ENCODE measurements at places on chromosomes 12 and 14.
A peak's percentile ranks its signal among the peaks of the same experiment; 100 is the strongest.

DNA sequence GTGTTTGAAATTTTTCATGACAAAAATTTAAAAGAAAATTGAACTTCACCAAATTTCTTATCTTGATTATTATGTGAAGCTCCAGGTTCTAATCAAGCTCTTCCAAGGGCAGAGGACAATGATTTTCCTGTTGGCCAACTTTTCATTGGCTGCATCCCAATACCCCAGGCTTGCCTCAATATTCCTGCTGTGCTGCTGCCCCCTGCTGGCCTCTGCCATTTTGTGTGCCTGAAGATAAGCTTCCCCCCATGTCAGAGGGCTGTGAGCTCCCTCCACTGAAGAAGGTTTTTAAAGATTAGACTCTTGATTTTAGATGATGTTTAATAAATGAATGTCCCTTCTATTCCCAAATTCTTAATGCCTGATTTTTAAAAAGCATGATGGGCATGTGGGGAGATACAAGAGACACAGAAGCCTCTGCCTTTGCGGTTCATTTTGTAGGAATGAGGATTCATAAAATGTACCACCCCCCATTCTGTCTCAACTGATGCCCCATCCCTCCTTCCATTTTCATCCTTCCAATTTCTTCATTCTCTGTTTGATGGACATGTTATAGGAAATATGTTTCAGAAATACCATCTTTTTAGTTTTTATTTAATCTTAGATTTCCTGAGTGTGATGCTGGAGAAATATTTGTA lies 76.7 kb upstream of the RGS6 start:
- DNase-seq: peak; percentile 47

DNA sequence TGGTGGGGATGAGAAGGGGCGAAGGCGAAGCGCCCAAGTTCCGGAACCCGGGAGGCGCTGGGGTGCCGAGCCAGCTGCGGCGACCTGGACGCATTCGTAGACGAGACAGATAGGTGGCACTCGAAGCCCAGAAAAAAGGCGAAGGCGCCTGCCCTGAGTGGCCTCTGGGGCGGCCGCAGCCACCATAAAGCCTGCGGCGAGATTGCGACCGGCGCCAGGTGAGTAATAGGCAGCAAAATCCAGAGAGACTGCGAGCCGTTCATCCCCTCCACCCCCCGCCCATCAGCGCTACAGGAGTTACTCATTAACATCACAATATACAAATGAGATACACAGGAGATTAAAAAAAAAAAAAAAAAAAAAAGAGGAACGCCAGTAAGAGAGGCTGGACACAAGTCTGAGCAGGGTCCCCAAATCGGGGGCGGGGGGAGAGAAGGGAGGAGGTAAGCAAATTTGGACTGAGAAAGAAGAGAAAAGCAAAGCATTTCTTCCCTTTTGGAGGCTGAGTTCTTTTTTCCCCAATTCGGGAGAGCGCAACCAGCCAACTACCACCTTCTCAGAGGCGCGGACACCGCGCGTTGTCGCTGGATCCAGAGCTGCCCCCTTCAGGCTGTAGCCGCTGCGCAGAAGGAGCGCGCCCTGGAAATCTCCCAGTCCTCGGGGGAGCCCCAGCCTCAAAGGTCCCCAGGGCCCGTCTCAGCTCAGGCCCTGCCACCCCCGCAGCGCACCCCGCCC lies 15.7 kb downstream of the TBX3 start:
- peak; percentile 41 for DNase-seq

- no peak for DNase-seq
Observed at GRCh38 chr12:31119192-31119802, 45.6 kb downstream of the DDX11 start.

GRCh38 chr14:93926873-93927799 lies at the start of gene FAM181A:
Gene FAM181A (plus strand): TSS chr14:93927344. CDS start chr14:93928286, 942 bp downstream.
- no peak for DNase-seq

GRCh38 chr14:92026548-92027190 lies 13.2 kb downstream of the TRIP11 start:
- no peak for DNase-seq

- no peak for DNase-seq
Observed at GRCh38 chr12:116381240-116381743, 103.8 kb upstream of the MED13L start.

DNA sequence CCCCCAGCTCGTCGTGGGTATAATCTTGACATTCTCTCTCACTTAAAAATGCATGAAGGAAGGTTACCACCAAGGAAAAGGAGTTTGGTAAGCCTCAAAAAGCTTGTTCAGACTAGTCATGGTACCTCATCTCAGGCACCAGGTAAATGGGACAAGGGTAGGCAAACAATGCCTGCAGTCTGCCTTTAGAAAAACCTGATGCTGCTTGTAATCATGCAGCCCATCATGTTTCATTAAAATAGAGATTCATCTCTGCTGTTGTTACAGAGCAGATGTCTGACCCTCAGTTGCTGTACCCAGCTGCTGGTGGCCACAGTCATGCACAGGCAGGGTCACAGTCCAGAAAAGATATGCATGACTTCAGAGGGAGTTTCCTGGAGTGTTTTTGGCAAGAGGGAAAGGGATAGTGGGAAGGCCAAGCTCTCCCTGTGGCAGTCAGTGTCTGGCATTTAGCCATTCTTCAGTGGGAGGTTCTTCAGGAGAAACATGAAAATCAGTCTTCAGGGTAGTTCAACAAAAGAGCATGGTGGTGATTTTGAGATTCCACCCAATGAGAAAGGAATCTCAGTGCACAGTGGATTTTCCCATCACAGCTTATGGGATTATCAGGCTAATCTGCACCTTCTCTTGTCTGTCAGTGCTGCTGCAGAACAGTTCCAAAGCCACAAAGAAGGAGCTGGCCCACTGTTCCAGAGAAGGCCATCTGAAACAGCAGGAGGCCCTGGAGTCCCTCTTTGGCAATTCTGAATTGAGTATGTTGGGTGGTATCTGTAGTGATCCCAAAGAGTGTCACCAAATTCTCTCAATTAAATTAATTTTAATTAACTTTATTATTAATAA lies 202.7 kb upstream of the FRMD6 start:
- no peak for DNase-seq

All from germinal center (tissue), 1 donor.